Stimulated activated CD8-positive, alpha-beta memory T cell treated with anti-CD3 and anti-CD28 coated beads, Interleukin-2, amount 100 ng/mL, for 1 hour (primary cell): ENCODE measurements at places on chromosomes 6 and 20.

GRCh38 chr6:44680202-44680720 lies 292.8 kb downstream of the CDC5L start:
- no peak for DNase-seq

DNA sequence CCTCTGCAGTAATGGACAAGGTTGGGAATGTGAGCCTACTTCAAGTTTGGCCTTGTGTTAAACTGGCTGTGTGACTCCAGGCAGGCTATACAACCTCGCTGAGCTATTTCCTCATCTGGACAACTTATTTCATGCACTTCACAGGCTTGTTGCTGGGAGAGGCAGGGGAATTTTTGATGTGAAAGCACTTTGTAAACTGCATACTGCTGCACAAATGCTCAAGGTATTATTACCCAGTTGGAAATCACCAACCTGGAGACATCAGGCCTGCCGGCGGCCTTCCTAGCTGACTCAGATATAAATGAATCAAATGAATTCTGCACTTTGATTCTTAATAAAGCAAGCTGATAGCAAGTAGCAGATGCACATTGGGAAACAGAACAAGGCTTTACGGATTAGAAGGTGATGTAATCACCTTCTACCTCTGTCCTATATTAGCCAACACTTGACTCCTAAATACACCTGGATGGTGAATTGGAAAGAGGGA lies 10.1 kb downstream of the JARID2 start:
- DNase-seq, result no peak

DNA sequence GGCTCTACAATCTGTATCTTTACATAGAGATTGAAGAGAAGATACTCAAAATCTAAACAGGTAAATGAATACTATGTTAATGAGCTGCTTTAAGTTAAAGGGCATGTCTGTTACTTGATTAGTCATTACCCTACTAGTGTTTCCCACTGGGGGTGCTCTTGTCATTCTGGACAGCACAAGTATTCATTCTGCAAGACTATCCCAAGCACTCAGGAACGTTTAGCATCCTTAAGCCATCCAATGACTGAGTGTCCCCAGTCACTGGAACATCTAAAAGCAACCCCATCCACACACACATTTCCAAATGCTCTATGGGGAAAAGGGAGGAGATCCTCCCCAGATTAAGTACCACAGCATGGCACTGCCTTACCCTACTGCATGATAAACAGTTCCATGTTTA lies 25.7 kb downstream of the EZR start:
- no peak for DNase-seq

DNA sequence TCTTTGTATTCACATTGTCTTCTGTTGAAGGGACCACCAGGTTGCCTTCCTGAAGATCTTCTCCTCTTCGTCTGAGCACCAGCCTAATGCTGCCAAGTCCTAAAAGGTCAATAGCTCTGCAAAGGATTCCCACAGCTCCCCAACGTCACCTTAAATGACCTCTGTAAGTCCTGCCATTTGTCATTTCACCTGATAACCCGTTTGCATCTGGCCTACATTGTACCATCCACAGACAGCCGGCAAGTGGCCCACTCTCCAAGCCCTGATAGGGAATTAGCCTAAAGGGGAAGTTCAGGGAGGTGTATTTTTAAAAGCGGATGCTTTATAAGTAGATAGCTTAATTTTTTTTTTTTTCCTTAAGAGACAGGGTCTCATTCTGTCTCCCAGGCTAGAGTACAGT lies 127.8 kb downstream of the ZMYND8 start:
- no peak for DNase-seq
